ENCODE measurements at places on chromosomes 3 and 15.
A peak's percentile ranks its signal among the peaks of the same experiment; 100 is the strongest.

- no peak for DNase-seq
These were observed 49.1 kb downstream of the NEK11 start for GRCh38 chr3:131075632-131076328.

- DNase-seq, result no peak
These were observed 1.9 kb downstream of the MITF start for GRCh38 chr3:69741032-69741767.

DNA sequence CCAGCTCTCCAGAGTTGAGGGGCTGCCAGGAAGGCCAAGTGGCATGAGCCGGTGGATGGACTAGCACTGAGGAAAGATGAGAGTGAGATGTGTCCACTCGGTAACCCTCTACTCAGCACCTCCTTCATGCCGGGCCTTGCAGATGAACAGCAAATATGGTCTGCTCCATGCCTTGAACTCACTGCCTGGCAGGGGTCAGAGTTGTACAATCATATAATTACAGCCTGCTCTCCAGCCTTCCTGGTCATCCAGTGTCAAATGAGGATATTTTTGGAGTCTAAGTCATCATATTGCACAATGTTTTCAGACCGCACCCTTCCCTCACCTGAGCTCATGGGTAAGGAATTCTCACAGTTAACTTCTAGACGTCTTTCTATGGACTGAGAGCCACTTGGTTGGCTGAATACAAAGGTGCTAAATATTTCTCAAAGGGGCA lies 4.9 kb downstream of the MGLL start:
- peak; percentile 77 for DNase-seq

DNA sequence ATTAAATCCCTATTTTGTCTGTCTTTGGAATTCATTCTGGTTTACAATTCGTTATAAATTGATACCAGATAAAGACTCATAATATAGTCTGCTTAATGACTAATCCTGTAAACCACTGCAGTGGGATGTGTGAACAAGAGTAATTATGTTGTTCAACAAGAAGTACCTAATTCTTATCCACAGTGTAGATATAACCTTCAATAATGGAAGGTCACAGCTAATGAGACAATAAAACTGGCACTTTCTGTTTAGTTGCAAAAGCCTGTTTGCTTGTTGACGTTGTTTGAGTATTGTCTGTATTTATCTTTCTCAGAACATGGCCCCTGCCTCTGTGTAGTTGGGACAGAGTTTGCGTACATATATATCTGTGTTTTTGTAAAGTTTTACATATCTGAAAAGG lies 26.7 kb downstream of the PIAS1 start:
- no peak for DNase-seq

DNA sequence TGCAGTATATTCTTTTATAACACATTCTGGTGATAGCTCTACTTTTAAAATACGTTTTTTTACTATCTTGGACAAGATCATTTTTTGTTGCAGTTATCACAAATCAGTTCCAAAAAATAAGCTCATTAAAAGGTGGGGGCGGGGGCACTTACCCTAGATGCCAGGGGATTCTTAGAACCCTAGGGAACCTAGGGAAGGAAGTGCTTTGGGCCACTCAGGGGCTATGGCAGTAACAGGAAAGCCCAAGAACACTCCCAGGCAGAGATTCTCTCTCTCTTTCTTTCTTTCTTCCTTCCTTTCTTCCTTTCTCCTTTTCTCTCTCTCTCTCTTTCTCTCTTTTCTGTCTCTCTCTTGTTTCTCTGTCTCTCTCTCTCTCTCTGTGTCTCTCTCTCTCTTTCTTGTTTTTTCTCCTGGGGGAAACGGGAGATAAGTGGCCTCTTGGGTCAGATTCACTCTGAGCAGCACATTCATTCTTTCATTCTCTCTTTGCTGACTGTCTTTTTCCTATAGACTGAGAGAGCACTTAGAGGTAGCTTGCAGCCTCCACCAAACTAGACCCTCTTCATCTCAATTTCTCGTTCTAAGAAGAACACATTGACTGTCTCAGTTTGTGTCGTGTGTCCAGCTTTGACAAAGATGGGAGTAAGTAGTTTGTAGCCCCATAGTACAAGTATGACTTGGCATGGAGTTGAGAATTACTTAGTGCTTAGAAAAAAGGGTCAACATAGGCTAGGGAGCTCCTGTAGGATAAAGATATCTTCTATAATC lies 16.6 kb downstream of the SCAANT1 start:
- no peak for DNase-seq

DNA sequence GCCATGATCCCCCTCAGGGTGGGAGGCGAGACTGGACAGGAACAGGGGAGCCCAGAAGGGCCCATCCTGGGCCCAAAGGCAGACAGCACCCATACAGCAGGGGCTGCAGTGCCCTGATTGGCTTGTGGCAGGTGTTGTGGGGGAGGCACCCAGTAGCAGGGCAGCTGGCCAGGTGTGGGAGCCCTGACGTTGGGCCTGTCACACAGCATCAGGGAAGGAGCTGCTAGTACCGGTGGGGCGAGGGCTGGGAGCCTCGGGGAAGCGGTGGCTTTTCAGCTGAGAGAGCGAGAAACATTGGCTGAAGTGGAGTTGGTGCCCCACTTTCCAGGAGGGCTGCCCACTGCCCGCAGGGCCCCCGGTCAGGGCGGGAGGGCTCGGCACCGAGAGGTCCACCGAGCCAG lies 19.7 kb upstream of the CYP11A1 start:
- no peak for DNase-seq

DNA sequence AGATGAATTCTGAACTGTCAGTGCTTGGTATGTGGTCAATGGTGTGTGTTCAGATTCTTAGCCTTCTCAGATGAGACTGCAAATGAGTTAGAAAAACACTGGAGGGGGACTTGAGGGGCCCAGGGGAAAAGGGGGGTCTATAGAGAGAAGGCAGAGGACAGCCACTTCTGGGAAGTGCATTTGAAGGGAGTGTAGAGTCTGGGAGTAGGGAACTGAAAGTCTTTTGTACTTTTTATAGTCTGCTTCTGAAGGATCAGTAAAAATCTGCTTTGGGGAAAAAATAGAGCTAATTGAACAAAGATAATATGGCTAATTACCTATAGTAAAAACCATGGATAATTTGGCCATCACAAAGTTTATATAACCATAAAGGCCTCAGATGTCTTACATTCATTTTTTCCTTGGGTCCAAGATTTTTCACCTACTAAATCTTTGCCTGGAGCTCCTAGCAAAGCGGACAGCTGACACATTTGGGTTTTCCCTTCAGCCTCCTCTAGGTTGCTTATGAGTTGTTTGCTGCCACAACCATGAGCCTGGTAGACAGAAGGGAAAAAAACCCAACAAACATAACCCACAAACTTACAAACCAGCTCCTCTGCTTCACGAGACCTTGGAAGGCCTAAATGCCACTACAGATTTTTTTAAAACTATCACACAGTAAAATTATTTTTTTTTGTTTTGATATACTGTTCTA lies 48.8 kb downstream of the CD86 start:
- no peak for DNase-seq

DNA sequence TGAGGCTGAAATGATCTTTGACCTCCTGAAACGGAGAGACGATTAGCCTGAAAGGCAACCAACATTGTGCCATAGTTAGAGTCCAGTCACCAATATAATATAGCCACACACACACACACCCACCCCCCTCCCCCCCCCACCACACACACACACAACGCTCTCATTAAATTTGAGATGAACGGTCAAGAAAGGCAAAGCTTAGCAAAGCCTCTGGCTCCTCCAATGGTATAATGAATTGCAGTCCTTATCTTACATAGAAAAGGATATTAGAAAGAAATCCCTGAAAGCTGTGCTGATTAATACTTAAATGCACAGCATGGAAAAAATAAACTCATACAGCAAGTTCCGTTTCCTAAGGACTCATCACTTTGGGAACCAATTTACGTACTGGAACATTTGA lies 876 bp upstream of the ZNF385D start:
- DNase-seq, result no peak

GRCh38 chr3:60578936-60579335 lies 672.3 kb downstream of the FHIT start:
- DNase-seq, result no peak

- DNase-seq, result peak; percentile 64
These were observed at the start of gene ZNF385D for GRCh38 chr3:21750831-21751391. ZNF385D (minus strand) TSS chr3:21751210; CDS start chr3:21750916, 294 bp downstream.

- no peak for DNase-seq
These were observed 19.7 kb downstream of the FAM107A start for GRCh38 chr3:58557491-58557890.

DNA sequence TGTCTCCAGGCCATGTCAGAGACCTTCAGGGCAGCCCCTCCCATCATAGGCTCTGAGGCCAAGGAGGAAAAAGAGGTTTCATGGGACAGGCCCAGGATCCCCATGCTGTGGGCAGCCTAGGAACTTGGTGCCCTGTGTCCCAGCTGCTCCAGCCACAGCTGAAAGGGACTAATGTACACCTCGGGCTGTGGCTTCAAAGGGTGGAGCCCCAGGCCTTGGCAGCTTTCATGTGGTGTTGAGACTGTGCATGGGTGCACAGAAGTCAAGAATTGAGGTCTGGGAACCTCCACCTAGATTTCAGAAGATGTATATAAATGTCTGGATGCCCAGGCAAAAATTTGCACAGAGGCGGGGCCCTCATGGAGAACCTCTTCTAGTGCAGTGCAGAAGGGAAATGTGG lies 6.6 kb upstream of the SSR3 start:
- DNase-seq, result no peak

GRCh38 chr3:190728574-190729246 lies 133.8 kb downstream of the GMNC start:
- DNase-seq, result no peak

DNA sequence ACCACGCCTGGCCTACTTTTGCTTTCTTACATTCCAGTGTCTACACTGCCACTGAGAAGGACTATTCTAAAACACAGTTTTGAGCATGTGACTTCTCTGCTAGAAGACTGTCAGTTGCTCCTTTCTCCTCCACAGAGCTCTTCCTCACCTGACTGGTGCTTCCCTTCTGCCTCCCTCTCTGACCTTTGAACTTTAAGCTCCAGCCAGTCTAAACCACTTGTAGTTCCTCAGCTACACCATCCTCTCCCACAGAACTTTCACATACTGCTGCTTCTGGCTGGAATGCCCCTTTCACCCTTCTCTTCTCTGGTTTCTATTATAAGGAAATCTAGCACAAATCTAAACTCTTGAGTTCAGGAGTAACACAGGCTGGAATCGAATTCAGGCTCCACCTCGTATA lies 9.1 kb downstream of the NCEH1 start:
- DNase-seq, result peak; percentile 30

- no peak for DNase-seq
These were observed 2.7 kb upstream of the TPM1 start for GRCh38 chr15:63039811-63040210.

DNA sequence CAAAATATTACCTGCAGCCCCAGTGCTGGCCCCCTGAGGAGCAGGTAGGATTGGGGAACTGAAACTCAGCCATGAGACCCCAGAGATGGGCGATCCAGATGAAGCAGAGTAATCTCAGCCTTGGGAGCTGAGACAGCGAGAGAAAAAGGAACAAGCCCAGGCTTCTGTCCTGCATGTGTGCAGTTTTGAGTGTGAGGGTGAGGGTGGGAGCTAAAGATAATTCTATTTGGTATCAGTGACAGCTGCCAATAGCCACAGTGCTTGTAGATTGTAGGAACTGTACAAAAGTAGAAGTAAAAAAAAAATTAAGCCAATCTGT lies 5.9 kb downstream of the ATP8B4 start:
- DNase-seq, result no peak

DNA sequence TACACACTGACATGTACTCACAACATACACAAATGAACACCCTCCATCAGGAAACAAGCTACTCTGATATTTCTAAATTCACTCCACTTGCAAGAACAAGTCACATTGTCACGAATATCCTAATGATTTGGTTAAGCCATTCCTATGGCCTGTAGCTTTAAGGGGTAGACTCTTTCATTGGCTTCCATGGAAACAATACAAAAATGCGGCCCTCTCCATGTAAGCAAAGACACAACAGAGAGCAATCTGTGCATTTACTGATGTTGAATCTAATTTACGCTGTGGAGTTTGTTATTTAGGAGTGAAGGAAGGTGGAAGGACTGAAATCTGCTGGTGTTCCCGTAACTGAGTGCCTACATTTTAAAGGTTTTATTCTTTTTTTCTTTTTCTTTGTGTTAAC lies 114.5 kb downstream of the FMN1 start:
- DNase-seq, result no peak
